Stimulated activated CD8-positive, alpha-beta memory T cell treated with anti-CD3 and anti-CD28 coated beads, Interleukin-7, amount 100 ng/mL, for 24 hours (primary cell): ENCODE measurements at places on chromosomes 7 and 10.

- no peak for DNase-seq
Observed at GRCh38 chr10:123236126-123236525, 81.9 kb downstream of the BUB3 start.

- no peak for DNase-seq
Observed at GRCh38 chr7:139049936-139050335, 14.1 kb upstream of the ZC3HAV1L start.

GRCh38 chr7:158160199-158160598 lies 427.4 kb downstream of the PTPRN2 start:
- no peak for DNase-seq

DNA sequence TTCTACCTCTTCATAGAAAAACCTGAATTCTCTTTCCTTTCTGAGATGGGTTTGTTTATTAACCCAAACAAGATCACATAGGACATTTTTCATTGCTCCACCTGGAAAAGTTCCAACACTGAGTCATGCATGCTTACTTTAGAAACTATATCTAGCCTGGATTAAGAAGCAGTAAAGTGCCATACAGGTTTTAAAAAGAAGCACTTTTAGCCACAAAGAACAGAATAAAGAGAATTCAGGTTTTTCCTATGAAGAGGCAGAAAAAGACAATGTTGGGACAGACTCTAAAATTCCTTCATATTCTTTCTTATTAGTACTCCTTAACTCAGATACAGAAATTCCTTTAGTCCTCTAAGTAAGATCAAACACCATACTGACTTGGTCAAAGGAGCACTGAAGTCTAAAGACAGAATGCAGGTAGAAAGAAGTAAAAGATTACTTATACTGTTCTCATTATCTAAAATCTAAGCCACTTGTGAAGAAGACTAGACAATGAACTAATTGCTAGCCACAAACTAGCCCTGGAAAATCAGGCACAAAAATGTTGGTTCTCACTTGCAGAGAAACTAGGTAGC lies 241.3 kb downstream of the ANK3 start:
- no peak for DNase-seq

- no peak for DNase-seq
Observed at GRCh38 chr7:49618028-49618427, 155.4 kb upstream of the VWC2 start.

DNA sequence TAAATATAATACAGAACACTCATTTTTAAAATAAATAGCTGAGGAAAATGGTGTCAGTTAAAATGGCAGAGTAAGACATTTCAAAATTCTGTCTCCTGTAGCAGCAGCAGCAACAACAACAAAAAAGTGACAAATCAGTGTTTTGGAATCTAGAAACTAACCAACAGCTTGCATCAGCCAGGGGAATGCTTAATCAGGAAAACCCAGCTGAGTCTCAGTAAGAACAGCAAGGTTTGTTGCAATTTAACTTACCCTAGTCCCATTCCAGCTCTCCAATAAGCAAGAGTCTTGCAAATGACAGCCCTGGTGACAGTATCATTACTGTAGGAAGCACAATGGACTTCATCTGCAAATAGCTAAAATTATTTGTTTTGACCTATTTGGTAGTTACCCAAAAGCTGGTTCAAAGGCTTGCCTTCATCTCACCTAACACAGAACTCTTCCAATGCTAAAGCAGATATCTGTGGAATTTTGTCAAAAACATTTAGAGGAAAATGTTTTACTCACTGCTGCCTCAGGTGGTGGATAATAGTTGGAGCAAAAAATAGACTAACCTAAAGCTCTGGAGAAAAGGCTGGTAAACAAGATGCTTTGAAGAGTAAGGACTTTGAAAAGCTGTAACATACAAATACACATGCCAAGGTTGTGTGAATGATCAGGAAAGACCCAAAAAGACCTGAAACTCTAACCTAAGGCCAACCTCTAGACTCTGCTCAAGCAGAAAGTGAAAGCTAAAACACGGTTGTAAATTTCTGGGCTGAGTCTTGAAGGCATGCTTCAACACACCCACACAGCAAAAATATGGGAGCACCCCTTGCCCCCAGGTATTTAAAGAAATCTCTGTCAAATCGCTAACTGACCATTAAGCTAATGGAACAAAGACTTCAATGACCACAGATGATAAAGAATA lies 9.9 kb upstream of the ARHGAP22 start:
- no peak for DNase-seq

GRCh38 chr7:105887569-105888189 lies 11.3 kb upstream of the ATXN7L1 start:
- DNase-seq: no peak

- DNase-seq: peak; percentile 73
Observed at GRCh38 chr10:120942806-120943413, 91.7 kb downstream of the WDR11 start.

DNA sequence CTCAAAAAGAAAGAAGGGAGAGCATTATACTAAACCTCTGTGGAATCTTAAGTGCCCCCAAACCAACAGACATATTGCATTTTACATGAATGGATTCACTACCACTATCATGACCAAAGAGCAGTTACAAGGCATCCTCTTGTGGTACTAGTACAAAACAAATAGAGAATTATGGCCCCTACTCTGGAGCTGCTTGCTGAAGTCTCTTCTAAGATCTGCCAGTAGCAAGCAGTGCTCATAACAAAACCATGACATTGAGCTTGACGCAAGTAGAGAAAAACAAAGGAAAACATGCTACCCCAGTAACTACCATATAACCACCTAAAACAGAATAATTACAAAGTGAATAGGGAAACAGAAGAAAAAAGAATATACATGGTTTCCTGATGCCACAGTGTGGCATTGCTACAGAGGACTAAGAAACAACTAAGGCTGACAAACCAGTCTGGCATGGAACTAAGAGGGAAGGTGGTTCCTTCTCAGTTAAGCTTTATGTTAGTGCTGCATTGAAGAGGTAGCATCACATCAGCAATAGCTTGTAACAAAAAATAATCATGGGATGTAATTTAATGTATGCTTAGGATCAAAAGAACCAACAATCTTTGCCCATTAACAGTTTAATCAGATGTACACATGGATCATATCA lies 150.2 kb upstream of the AGR3 start:
- no peak for DNase-seq

DNA sequence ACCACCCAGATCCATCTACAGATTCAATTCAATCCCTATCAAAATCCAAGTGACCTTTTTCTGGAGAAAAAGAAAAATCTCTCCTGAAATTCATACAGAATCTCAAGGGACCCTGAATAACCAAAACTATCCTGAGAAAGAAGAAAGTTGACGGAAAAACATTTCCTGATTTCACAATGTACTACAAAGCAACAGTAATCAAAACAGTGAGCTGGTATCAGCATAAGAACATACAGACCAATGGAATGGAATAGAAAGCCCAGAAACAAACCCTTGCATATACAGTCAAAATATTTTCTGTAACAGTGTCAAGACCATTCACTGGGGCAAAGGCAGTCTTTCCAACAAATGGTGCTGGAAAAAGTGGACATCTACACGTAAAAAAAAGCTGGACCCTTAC lies 89.9 kb downstream of the JMJD1C start:
- no peak for DNase-seq
